ENCODE measurements at places on chromosomes 3 and 15. TPM values are rescaled to one million over a fixed set of nuclear protein-coding genes. Genes with fewer than 3 reads are reported as not detected.

HEMK1 gene
- 86.0 TPM for total RNA-seq

DMXL2 gene
- total RNA-seq: 6.8 TPM

CATSPER2 gene
- 6.0 TPM for total RNA-seq

FBXL22 gene
- total RNA-seq: 0.66 TPM

DNA sequence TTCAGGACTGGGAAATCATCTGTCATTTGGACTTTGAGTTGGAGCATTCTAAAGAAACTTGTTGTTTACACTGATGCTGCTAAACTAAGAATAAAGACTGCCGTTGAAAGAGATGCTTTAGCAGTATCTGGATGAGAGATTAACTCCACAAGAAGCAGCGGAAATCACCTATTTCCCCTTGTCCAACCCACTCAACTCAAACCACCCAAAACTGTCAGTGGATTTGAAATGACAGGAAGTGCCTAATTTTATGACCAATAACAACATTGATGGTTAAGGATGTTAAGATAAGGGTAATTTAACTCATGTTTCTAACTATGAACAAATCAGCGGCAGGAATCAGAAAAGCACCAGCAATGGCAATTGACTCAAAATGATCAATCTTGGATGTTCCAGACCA is 110.8 kb upstream of the NR2F2 start:
- no peaks in the 10 kb centered on the region for H3K36me3 ChIP-seq
- no peaks in the 10 kb centered on the region for H3K4me1 ChIP-seq
- no peaks in the 10 kb centered on the region for H3K27me3 ChIP-seq
